Fibroblast of skin of back (primary cell): ENCODE measurements at places on chromosomes 3 and 15.

GRCh38 chr3:46565607-46566039 is 479 bp downstream of the LRRC2 start:
- DNase-seq, result peak; percentile 36

- DNase-seq, result no peak
These were observed 24.4 kb downstream of the FNDC3B start for GRCh38 chr3:172063456-172064432.

GRCh38 chr3:164641071-164641470 is 437.2 kb downstream of the SI start:
- DNase-seq, result peak; percentile 90

GRCh38 chr3:112966633-112967032 is 8.3 kb downstream of the CD200R1 start:
- no peak for DNase-seq

DNA sequence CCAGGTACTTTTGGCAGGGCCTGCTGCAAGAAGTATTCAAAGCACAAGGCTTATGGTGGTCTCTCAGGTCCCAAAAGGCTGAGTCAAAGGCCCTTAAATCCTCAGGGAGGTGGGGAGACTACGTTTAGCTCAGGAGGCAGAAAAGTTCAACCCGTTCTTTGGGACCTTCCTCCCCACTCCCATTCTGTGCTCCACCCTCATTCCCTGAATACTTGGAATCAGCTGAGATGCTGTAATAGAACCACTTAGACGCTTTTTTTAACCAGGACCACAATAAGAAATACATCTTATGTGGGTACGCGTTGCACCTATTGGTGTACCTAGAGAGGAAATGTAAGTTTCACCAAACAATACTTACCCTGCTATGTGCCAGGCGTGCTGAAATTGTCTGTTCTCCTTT is 58.0 kb downstream of the FAM174B start:
- DNase-seq, result no peak

DNA sequence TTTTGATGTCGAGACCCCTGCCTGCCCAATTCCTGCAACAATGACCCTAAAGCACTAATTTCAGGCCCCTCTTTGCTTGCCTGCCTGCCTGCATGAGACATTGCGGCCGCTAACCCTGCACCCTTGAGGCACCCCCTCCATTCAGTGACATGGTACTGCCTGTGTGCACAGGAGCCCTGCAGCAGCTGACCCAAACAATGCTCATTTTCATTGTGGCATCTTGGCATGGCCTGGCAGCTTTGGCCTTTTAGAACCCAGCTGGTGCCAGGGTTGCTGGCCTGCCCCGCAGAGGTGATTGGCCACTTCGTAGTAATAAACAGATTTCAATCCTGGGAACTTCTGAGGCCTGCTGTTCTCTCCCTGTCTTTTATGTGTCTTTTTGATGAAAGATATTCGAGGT is 33.8 kb downstream of the SLCO3A1 start:
- DNase-seq, result no peak

- no peak for DNase-seq
These were observed 14.9 kb upstream of the CFAP20DC start for GRCh38 chr3:59064728-59065127.

DNA sequence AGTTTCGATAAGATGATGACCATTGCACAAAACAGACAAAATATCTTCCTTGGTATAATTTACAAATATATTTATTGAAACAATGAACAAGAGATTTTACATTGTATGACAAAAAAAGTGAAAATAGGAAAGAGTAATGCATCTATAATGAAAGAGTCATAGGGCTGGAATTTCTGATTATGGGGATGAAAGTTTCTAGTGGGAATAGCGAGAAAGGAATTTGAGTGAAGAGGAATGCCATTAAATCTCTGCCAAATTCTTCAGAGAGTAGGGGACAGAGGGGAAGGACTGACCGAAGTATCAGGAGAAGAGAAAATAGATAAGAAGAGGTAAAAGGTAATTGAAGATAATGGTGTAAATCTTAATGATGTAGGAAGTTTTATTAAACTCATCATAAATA is 125.4 kb downstream of the VGLL3 start:
- DNase-seq, result peak; percentile 86

DNA sequence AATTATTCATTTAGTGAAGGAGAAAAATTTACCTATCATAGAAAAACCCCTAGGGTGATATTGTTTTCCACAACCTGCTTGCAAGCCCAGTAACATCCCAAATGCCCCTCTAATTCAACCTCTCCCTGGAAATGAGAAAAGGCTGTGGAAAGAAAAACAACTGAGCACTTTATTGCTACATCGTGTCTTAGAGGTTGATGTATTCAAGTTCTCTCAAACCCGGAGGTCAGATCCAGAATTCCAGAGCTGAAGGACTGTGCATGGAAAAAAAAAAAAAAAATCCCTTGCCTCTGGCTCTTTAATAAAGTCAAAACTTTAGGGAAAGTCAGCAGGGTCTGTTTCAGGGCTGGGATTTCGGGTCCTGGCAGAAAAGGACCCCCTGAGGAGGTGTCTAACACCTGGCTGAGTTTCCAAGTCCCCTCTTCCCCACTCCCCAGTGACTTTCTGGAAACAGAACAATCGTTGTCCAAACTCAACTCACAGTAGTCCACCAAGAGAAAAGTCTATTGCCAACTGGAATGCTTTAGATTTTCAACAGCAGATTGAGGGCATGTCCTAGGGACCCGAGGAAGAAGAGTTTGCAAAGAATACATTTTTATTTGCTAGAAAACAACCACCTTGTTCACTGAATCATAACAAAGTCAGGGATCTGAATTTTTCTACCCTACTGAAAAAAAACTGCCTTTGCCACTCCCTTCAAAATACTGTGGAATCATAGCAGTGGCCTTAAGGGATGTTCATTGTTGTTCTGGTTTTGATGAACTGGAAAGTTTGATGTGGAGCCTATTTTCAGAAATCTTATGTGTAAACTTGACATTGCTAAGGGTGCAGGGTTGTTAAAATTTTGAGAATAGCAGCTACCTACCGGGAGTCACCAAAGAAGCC is 207.5 kb upstream of the ADAMTS9 start:
- no peak for DNase-seq

DNA sequence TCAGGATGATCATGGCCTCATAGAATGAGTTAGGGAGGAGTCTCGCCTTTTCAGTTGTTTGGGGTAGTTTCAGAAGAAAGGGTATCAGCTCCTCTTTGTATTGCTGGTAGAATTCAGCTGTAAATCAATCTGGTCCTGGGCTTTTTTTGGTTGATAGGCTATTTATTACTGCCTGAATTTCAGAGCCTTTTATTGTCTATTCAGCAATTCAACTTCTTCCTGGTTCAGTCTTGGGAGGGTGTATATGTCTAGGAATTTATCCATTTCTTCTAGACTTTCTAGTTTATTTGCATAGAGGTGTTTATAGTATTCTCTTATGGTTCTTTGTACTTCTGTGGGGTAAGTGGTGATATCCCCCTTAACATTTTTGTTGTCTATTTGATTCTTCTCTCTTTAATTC is 1024.2 kb downstream of the DIPK2A start:
- DNase-seq, result no peak

DNA sequence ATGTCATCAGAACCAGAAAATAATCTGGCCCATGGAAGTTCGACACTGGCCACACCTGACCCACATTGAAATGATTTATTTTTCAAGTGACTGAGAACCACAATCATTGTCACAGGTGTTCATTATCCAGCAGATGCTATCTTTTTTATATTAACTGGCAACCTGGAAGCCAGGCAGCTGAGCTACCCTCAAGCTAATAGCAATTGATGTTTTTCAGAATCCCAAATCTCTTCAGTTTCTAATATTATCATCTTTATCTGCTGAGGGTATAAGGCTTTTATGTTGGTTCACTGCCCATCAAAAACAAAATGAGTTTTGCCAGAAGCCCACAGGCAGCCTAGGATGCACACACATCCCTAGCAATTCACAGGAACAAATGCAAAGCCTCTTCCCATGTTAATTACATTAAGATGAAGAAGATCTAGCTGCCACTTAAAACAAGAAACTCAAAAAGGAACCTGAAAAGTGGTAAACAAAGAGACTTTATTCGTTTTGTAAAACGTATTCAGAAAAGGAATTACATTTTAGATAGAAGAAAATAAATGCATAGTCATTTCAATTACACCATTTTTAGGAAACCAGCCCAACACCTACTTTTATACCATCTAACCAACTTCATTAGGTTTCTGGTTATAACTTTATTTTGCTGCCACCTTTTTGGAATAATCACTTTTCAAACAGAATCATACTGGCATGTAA is 40.9 kb upstream of the STRIT1 start:
- no peak for DNase-seq

DNA sequence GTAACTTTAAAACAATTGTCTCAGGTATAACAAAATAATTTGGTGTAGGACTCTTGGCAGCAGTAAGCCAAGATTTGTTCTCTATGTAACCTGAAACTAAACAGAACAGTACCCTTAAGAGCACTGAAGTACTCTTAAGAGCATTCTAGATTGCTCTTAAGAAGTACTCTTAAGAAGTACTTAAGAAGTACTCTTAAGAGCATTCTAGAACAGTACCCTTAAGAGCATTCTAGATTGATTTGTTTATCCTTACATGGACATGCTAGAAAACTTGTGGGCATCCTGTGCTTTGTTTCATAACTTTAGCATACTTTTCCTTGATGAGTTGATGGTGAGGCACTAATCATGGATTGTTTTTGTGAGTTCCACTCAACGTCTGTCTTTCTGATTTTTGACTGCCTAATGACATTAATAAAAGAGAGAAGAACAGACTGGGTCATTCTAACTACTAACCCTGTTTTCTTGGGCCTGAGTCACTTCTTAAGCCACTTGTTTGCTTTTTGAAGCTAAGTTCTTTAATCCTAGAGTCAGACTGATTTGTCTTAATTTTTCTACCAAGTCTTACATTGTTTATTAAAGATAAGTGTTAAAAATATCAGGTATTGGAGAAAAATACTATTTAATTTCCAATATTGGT is 57.2 kb upstream of the UTS2B start:
- no peak for DNase-seq

- no peak for DNase-seq
These were observed 67.5 kb upstream of the CADPS start for GRCh38 chr3:62942764-62943163.

GRCh38 chr3:99373088-99373845 is 265.1 kb upstream of the COL8A1 start:
- DNase-seq, result no peak

DNA sequence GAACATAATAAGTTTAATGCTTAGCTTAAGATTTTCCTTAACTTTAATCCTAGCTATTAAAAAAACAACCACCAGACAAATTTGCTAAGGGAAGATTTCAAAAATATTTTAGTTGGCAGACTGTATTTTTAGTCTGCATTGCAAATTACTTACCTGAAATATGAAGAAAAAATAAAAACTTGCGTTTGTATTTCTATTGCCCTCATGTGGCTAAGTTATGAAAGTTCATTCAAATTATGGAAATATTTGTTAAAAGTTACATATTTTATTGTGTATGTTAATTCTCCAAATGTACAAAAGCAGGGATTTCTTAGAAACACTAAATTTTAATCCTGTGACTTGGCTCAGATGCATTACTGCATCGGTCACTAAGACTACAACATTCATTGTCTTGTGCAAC is 15.0 kb downstream of the GTF2A2 start:
- DNase-seq, result no peak

- no peak for DNase-seq
These were observed 61.9 kb upstream of the ROPN1 start for GRCh38 chr3:124053871-124054270.

DNA sequence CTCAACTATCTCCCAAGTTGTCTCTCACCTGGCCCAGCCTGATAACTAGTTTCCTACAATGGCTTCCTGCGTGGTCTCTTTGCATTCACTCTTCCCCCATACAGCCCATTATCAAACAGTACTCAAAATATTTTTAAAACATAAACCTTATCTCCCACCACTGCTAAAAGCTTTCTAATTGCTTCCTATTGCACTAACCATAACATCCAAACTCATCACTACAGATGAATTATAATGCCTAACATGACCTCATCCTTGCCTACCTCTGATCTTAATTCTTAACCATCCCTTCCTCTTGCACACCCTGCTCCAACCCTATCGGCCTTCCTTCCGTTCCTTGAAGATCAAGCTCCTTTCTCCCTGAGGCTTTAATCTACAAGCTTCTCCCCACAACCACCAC is 17.0 kb downstream of the ACAP2 start:
- DNase-seq, result no peak

GRCh38 chr3:146161663-146162002 is 649 bp upstream of the PLOD2 start:
- no peak for DNase-seq

DNA sequence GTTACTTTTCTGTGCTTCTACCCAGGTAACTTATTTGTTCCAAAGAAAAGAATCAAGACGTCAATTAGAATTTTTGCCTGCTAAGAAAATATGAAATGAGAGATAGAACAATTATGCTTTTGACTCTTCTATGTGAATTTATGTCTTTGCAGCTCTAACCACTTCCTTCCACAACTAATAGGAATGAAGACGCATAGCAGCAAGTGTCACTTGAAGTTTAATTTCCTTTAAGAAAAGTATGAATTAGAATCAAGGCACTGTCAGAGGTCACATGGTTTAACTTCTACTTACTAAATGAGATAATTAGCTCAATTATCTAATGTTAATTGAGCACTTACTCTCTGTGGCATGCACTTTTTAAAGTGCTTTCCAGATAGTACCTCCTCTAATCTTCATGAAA is 3.3 kb downstream of the WDR49 start:
- DNase-seq, result no peak

GRCh38 chr3:131036986-131037385 is 10.3 kb downstream of the NEK11 start:
- DNase-seq, result peak; percentile 68

- DNase-seq, result no peak
These were observed 66.5 kb upstream of the PLXND1 start for GRCh38 chr3:129673012-129673411.

- DNase-seq, result peak; percentile 53
These were observed 672.2 kb downstream of the DIPK2A start for GRCh38 chr3:144643771-144644198.

GRCh38 chr3:45987368-45988291 is 8.0 kb downstream of the FYCO1 start:
- DNase-seq, result peak; percentile 35

- DNase-seq, result peak; percentile 35
These were observed 61.6 kb downstream of the RAB7A start for GRCh38 chr3:128787256-128788253.

DNA sequence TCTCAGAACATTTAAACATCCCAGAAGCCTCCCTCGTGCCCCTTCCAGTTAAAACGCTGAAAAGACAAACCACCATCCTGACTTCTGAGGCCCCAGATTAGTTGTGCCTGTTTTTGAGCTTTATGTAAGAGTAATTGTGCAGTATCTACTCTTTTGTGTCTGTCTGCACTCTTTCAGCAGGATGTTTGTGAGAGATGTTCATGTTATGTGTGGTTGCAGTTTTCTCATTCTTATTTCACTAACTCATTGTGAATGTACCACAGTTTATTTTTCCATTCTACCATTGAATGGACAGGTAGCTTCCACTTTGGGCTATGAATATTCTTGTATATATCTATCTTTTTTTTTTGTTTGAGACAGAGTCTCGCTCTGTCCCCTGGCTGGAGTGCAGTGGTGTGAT is 40.3 kb downstream of the MINAR1 start:
- DNase-seq, result no peak

- DNase-seq, result no peak
These were observed 19.1 kb upstream of the AKAP13 start for GRCh38 chr15:85361323-85361722.
